ENCODE measurements at places on chromosomes 2 and 18.

DNA sequence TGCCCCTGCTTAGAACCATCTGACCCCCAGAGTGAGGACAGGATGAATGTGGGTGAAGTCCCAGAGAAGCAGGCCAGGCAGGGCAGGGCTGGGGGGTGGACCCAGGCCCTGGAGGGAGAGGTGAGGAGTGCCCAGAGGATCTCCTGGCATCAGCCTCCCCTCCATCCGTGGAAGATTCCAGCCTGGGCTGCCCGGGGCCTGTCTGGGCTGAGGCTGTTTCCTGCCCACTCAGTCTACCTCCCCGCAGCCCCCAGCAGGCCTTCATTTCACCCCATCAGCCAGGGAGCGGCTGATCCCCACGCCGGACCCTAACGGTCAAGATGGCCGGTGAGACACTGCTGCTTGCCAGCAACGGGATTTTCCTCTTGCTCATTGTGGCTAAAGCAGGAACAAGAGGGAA, 35.3 kb upstream of the OTOF start:
- DNase-seq: no peak

GRCh38 chr2:10432311-10433181, 15.6 kb downstream of the ODC1 start:
- DNase-seq: no peak

GRCh38 chr2:72023678-72024390, 123.8 kb downstream of the CYP26B1 start:
- no peak for DNase-seq

DNA sequence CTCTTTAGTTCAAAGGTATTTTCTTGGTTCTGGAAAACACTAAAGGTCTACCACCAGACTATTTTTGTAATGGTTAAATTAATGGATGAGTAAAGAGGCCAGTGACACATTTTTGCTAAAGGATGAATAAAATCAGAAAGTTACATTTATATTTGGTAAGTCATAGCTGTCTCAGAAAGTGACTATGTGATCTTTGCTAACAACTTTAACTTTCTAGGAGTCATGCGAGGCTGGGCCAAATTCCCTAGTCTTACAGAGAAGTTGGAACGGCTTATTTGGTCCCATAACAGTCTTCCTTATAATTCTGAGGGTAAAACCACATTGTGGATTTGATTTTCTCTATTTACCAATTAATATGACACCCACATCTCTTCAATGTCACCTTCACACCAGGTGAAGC, 198.1 kb downstream of the PDE1A start:
- DNase-seq: no peak

DNA sequence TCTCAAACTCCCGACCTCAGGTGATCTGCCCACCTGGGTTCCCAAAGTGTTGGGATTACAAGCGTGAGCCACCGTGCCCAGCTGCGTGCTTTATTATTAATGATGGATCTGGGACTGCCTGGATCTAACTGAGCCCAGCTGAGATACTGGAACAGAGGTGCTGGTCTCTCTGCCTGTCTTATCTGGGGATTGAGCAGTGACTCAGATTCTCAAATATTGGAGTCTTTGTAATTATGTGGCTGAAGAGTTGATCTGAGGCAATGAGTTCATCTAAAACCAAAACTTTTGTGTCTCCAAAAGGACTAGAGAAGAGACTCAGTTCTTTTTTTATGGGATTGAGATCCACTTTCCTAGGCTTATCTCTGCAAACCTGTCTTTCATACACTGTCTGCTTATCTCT, 16.3 kb downstream of the PLEKHB2 start:
- no peak for DNase-seq

DNA sequence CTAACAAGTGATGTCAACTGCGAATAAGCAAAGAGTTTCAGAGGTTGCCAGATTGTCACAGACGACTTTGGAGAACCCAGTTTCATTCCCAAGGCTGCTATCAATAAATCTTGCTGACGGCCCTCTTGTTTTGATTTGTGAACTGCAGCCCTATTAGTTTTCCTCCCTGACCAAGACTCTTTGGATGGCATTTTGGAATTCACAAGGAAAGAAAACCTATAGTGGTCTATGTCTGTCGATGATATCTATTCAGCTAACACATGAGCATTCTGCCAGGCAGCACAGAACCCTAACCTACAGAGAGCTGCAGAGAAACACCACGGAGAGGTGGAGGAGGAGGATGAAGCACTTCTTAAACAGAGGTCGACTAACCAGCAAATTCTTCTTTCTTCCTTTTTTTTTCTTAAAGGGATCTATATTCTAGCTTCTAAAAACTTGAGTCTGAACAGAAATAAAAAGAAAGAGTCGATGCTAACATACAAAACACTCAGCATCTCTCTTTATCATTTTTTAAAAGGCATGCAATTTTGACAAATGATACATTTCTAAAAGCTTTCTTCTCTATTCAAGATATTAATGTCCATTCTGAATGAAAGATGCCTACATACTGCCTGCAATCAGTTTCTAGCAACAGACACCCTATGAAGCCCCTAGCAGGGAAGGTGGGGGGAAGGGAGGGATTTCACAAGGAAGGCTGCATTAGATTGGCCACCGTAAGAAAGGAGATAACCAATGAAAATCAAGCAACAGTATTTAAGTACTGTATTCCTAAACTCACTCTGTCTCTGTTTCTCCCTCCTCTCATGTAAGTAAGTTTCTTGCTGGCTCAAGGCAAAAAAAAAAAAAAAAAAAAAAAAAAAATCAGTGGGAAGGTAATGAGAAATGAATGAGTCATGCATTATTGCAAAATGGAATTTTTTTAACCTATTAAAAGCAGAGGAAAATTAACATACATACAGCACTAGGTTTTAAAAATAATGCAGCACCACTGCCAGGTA, 83.0 kb upstream of the CHRNA1 start:
- DNase-seq: peak; percentile 67

Measured in left hindlimb (tissue), 1 donor.